NCI-H446 treated with DMSO at 0.1 percent for 48 hours (cell line): ENCODE measurements at places on chromosomes 3 and 15.

- no peak for DNase-seq
Observed at GRCh38 chr3:8635125-8635524, 9.5 kb downstream of the SSUH2 start.

GRCh38 chr3:12345584-12346494 is 57.0 kb downstream of the PPARG start:
- no peak for DNase-seq

GRCh38 chr15:31309893-31310606 is 16.6 kb upstream of the KLF13 start:
- no peak for DNase-seq

- DNase-seq, result no peak
Observed at GRCh38 chr3:107850681-107851080, 240.2 kb downstream of the CD47 start.

DNA sequence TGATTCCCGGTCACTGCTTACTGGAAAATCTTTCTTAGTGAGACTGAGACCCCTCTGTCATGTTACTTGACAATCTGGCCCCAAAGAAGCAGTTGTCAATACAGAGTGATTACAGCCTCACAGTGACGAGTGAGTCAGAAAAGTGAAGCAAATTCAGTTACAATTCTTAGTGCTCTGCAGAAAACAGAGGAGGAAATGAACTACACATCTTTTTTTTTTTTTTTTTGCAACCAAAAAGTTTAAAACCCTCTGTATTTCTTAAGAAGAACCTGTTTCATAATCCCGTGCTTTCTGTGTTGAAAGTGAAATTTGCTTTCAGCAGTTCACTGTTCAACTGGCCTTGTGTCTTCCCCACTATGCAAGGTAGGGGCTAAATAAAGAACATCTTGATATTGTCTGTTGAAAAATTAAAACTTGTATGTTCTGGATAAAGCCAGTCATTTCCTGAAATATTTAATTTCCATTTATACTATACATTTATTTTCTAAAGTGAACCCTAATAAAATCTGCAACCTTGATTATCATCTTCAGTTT is 1.9 kb downstream of the AQP9 start:
- DNase-seq, result no peak

GRCh38 chr3:183185696-183186095 is 23.2 kb upstream of the LAMP3 start:
- no peak for DNase-seq

DNA sequence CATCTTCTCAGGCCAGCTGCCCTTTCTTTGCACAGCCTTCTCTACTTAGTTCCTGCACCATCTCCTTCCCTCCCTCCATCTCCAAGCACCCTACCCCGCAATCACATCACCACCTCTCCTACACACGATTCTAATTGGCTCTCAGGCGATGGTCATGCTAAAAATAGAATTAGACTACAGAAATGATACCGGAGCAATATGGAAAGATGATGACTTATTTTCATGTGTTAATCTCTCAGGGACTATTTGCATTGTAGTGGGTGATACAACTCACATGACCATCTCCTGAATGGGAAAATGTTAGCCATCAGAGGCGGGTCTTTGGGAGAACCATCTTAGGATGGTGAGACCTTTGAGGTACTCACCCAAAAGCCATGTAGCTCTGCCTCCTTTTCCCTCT is 54.7 kb upstream of the PPARG start:
- no peak for DNase-seq

DNA sequence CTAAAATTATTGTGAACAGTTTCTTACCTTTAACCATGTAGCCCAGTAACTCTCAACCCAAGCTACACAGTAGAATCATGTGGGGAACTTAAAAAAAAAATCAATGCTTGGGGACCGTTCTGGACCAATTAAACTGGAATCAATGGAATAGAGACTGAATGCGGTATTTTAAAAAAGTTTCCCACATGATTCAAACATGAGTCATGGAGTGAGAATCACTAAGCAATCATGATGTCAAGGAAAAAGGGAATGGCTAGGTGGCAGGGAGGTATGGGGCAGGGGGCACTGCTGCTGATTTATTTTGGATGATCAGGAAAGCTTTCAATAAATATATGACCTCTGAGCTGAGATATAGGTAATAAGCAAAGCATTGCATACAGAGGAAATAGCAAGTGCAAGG is 250.5 kb upstream of the RORA start:
- no peak for DNase-seq
